ENCODE measurements at places on chromosomes 7 and 10.

GRCh38 chr7:6258440-6259182, 13.8 kb downstream of the CYTH3 start:
- DNase-seq = no peak

- DNase-seq = no peak
Measured at GRCh38 chr10:46235705-46236545, 50.9 kb upstream of the ANTXRL start.

GRCh38 chr7:284762-285722, 4.9 kb upstream of the FOXL3 start:
- DNase-seq = no peak

DNA sequence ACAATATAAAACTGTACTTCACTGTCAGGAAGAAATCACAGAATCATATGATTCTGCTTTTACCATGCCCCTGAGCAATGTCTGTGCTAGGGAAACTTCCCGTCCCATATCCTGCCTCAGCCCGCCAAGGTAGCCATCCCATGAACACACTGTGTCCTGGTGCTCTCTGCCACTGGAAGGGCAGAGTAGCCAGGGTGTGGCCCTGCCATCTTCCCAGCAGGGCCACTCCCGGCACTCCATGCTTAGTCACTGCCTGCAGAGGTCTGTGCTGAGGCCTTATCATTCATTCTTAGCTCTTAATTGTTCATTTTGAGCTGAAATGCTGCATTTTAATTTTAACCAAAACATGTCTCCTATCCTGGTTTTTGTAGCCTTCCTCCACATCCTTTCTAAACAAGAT, 31.8 kb downstream of the AP3M1 start:
- DNase-seq = no peak

DNA sequence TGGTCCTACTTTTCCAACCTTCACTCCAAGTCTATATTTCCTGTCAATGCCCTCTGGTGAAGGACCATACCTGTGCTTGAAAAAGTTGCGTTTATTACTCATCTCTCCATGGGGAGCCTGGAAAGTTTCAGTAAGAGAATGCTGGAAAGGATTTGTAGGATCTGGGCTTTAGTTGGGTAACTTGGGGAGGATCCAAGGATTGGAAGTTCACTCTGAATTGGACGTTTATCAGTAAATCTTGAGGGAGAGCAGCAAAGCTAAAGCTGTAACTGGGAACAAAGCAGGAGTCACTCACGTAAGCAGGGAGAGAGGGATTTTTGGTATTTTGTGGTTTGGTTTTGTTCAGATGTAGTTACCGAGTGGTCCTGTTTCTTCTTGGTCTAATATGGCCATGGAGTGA, 51.4 kb upstream of the NPVF start:
- no peak for DNase-seq

GRCh38 chr10:69786791-69787190, 14.9 kb upstream of the COL13A1 start:
- DNase-seq = no peak

DNA sequence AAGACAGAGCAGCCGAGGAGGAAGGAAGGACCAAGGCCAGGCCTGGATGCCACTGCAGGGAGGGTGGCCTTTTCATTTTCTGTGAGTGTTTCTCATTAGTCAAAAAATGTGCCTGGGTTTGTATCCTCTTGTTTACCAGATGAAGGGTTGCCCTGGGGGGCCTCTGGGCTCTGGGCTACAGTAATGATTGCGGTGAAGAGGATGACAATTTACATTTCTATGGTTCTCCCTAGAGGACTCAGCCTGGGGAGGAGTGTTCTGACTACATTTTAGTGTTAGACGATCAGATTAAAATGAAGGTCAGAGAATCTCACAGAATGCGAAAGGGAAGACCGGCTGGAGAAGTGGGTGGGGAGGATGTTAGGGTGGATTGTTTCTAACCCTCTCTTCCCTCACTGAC, 108.0 kb upstream of the KMT2C start:
- no peak for DNase-seq

- no peak for DNase-seq
Measured at GRCh38 chr10:78893217-78893616, 175.5 kb upstream of the ZMIZ1 start.

- DNase-seq = peak; percentile 4
Measured at GRCh38 chr7:114217026-114217806, 197.4 kb upstream of the FOXP2 start.

DNA sequence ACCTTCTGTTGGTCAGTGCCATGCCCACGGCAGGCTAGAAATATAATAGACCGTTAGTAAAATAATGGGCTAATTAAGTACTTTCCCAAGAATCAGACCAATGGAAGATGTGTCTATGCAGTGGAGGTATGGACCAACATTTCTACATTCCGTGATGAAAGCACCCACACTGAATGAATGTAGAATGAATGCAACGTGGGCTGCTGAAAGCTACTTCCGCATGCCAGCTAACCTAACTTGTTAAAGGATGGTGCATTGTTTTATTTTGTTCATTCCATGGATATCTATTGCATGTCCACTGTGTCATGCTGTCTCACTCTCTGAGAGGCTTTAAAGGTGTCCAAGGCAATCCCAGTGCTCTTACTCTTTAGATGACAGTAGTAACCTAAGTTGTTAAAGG, 112.9 kb upstream of the CAV2 start:
- DNase-seq = no peak

GRCh38 chr10:32680803-32681557, 235.0 kb downstream of the CCDC7 start:
- DNase-seq = no peak

DNA sequence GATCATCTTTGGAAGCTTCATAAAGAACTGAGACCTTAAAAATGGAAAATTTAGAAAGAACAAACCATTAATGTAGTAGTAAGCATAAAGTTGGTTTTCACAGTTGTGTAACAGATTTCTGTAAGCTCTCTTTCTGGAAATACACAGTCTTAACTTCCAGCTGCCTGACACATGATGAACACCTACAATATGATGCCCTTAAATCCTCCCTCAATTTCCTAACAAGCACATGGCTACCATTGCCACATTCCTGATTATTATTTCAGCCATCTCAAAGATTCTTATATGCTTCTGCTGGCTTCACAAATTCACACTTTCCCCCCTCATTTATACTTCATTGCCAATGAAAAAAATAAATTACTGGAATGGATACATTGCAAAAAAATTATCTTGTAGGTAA, 49.4 kb downstream of the PLXDC2 start:
- no peak for DNase-seq

- no peak for DNase-seq
Measured at GRCh38 chr7:152406491-152406890, 29.3 kb downstream of the KMT2C start.

- DNase-seq = peak; percentile 66
Measured at GRCh38 chr7:69739931-69740431, 141.7 kb downstream of the AUTS2 start.

DNA sequence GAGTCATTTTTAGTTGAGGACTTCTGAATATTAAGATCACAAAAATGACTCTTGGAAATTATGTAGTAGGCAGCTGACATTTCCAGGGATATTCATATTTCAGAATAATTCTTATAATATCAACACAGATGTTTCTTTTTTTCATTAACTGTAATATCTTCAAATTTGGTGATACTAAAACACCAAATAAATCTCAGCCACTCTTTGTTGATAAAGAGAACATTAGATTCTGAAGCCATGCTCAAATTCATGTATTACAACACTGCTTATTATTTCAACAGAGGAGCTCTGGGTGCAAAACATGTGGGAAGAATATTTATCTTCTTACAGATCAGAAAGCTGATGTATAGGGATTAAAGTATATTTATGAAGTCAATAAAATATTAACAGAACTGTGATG, 355.4 kb downstream of the CRPPA start:
- no peak for DNase-seq

DNA sequence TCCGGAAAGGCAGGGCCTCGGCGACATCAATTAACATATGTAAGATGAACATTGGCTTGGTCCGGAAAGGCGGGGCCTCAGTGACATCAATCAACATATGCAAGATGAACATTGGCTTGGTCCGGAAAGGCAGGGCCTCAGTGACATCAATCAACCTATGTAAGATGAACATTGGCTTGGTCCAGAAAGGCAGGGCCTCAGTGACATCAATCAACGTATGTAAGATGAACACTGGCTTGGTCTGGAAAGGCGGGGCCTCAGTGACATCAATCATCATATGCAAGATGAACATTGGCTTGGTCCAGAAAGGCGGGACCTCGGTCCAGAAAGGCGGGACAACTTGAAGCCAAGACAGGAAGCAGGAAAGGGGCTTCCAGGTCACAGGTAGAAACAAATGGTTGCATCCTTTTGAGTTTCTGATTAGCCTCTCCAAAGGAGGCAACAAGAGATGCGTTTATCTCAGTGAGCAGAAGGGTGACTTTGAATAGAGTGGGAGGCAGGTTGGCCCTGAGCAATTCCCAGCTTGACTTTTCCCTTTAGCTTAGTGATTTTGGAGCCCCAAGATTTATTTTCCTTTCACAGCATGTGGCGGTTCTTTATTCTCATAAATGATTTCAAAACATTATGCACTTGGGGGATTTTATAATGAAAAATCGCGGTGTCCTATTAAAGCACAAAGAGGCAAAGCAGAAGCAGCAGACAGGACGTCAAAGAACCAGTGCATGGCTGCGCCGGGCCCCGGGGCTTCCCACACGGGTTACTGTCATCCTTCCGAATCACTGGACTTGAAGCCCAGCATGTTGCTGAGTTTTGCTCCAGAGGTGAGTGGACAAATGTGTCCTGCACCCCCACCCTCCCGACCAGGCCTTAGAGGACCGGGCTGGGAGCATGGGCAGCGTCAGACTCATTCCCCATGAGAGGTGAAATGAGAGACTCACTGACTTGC, 43.1 kb upstream of the EN2 start:
- DNase-seq = no peak

- no peak for DNase-seq
Measured at GRCh38 chr7:85103962-85104361, 82.9 kb downstream of the SEMA3D start.

- no peak for DNase-seq
Measured at GRCh38 chr10:16968416-16969041, 151.3 kb upstream of the RSU1 start.
